ENCODE measurements at places on chromosomes 5 and 9.
A peak's percentile ranks its signal among the peaks of the same experiment; 100 is the strongest.

DNA sequence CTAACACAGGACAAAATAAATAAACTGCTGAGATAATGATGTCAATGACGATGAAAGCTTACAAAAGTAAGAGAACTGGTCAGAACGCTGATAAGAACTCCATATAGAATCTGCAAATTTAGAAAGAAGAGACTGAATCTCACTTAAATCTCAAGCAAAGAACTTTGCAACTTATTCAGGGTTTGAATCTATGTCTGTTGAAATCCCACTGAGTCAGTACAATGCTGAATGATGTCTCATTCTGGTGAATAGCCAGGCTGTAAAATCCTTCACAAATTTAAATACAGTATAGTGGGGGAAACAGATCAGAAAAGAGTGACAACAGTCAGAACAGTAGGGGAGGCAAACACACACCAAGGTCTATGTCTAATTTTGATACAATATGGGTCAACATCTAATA lies 38.9 kb upstream of the NR3C1 start:
- no peak for DNase-seq

DNA sequence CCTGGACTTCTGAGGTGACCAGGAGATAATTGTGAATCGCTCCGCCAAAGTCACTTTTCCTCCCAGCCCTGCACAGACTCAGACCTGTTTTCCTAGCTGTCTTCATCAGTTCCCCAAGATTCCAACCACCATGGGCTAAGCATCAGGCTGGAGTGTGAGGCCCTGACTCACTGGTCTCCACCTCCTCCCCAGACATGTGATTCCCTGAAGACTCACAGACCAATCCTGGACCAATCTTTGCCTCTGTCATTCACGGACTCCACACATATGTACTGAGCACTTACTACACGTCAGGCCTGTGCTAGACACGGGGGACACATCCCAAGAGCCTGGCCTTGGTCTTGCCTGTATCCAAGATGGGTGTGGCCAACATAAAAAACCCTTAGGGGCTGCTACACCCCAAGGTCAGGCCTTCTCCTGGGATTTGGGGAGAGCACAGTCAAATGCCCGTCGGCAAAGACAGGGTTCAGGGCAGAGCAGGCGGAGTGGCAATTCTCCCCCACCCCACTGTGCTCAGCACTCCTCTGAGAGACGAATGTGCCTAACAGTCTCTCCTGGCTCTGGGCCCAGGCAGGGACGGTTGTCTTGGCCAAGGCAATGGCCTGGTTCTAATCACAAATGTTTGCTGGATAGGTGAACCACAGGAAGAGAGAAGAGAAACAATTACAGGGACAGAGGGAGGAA lies 11.9 kb downstream of the EEIG1 start:
- peak; percentile 87 for DNase-seq

DNA sequence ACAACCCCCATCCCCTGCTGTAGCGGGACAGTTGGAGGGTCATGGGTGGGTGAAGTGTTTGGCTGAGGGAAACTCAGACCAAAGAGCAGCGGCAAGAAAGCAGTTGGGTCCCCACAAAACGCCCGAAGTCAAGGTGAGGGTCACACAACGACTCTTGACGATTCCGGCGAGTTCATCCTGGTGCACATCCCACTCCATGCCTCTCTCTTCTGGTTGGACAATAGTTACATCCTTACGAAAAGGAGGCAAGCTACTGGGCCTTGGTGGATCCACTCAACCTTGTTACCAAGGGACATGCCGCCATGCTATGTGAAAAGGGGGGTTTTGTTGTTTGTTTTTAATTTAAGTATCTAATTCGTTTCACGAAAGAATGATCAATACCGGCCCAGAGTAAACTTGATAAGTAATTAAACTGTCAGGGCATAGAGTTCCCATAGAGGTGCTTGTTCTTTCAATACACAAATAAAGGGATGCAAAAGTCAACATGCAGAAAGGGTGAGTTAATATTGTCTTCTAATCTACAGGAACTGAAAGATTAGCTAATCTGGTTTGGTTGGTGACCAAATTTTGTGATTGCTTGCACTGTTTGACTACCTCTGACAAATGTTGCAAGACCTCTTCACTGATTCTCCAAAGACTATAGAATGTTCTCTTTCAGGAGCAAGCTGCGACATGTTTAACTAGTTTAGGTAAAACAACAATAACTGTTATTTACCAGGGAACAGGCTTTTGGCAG lies 732 bp upstream of the SMIM15 start:
- peak; percentile 30 for DNase-seq

GRCh38 chr5:107878661-107879060 lies 207.9 kb upstream of the EFNA5 start:
- no peak for DNase-seq

GRCh38 chr9:114677418-114677817 lies 4.6 kb downstream of the TEX48 start:
- DNase-seq: no peak

DNA sequence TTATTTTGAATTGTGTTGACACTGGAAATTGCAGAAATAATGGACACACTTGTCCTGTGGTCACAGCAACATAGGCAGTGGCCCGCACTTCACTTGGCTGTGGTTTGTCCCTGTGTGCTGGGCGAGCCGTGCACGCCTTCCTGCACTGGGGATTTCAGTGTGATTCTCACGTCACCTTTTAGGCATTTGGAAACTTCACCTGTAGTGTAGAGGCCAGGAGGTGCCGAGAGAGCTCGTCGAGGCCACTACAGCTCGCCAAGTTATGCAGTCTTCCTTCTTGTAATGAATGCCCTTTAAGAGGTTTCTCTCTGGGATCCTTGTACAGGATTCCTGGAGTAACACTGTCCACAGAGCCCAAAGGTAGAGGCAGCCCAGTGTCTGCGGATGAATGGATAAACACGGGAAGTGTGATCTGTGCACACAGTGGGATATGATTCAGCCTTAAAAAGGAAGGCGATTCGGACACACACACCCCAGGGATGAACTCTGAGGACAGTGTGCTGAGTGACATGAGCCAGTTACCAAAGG lies 14.7 kb downstream of the TRAF2 start:
- DNase-seq: no peak

GRCh38 chr5:81300921-81301270 lies 491 bp upstream of the ZCCHC9 start:
- no peak for DNase-seq

GRCh38 chr5:169893571-169893970 lies 86.7 kb downstream of the INSYN2B start:
- no peak for DNase-seq

DNA sequence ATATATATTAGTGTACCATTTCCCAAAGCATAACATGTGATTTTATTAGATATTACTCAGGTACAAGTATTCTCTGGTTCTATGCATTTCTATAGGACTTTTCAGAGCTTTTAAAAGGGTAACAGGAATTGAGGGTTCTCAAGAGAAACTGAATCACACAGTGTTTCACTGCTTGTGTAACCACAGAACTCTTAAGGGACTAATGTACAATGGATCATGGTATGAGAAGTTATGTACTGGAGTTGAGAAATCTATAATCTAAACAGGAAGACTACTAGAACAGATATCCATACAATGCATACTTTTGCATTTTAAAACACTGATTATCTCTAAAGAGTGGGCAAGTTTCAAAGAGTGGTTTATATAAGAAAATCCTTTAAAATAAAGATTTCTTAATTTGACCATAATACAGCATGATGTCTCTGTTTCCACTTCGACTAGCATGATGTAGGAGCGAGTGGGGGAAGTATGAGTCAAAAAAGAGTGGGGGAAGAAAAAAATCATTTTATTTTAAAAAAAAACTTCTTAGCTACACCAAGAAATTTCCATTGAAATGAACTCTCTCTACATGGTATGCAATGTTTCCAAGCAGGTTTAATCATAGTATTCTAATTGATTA lies 183.5 kb downstream of the RFX3 start:
- DNase-seq: no peak

GRCh38 chr5:37757980-37758582 lies 81.8 kb downstream of the GDNF start:
- DNase-seq: no peak

Measured in testis (tissue), 5 donors.